Tongue (tissue), 3 donors: ENCODE measurements at places on chromosomes 13 and 19. TPM values are rescaled to one million over a fixed set of nuclear protein-coding genes. Genes with fewer than 3 reads are reported as not detected.

DNA sequence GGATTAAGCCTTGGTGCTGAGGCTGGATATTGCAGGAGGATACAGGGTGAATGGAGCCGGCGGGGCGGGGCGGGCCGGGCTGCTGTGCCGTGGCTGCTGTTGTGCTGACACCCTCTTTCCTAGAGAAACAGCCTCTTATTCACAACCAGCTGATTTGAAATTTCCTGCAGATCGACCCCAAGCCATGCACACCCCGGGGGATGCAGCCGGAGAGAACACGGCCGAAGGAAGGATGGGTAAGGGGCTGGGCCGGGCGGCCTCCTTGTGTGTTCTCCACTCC is 11.1 kb downstream of the DAZAP1 start:
- no peak for DNase-seq

DNA sequence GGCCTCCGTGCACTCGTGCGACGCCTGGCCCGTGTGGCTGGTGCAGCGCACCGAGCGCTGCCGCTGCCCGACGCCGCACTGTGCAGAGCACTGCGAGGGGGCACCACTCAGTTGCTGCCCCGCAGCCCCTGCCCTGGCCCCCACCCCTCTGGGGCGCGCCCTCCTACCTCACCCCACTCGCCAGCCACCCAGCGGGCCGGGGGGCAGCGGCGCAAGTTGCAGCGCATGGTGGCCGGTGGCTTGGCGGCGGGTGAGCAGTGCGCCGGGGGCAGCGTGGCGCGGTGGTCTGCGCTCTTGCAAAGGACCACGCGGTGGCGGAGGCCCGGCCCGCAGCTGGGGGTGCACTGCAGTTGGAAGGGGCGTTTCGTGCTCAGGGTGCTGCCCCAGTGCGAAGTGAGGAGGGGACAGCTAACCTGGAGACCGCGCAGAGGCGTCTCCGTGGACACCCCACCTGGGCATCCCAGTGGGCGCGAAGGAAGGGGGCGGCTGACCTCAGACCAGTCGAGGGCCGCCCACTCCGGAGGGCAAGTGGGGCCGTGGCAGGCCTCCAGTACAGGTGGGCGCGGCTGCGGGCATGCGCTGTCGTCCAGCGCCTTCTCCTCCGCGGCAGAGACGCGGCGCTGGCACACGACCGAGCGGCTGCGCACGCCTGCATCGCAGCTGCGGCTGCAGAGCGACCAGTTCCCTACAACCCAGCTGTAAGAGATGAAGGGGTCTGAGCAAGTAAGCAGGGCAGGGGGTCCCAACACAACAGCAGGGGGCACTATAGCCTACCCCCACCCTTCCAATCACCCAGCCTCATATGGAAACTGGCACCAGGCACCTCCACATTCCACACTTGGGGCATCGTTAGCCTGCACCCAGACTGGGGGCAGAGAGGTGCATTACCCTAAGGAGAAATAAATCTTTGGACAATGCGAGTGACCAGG is 8.0 kb upstream of the MYO1F start:
- DNase-seq, result no peak

DNA sequence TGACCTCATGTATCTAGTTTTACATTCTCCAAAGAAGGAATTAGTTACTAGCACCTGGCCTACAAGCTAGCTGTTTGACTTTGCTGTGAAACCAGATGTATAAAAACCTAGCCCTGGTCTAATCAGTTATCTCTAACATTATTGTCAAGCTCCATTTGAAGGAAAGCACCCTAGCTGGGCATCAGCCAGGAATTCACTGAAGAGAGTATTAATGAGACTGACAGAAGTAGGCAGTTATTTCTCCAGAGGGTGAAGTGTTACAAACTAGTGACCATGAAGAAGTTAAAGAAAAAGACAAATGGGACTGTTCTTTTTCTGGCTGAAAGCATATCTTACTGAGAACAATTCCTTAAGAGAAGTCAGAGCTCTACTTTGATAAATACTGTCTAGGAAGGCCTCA is 2529.3 kb upstream of the PCDH20 start:
- no peak for DNase-seq

ALKBH6 gene
- 10.1 TPM for total RNA-seq

- no peak for DNase-seq
These were observed 3.1 kb downstream of the ADAMTS10 start for GRCh38 chr19:8607386-8607785.

GRCh38 chr13:97302611-97303010 is 80.5 kb downstream of the MBNL2 start:
- no peak for DNase-seq

DNA sequence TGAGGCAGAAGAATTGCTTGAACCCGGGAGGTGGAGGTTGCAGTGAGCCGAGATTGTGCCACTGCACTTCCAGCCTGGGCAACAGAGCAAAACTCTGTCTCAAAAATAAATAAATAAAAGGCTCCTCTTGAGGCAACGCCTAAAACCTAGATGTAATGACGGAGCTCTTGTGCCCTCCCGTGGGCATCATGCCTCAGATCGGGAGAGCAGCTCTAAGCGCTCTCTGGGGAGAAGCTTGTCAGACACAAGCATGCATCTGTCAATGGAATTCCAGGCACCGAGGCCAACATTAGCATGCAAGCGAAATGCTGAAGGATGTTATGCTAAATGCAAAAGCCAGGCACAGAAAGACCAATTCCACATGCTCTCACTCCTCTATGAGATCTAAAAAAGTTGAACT is 45.6 kb upstream of the MRI1 start:
- DNase-seq, result peak; percentile 90
